HFF-Myc (cell line): ENCODE measurements at places on chromosomes 5 and 9.
A peak's percentile ranks its signal among the peaks of the same experiment; 100 is the strongest.

- no peak for DNase-seq
These were observed 111.1 kb downstream of the PAM start for GRCh38 chr5:102866237-102866600.

- DNase-seq, result peak; percentile 46
These were observed 110.4 kb upstream of the NR5A1 start for GRCh38 chr9:124617477-124618141.

DNA sequence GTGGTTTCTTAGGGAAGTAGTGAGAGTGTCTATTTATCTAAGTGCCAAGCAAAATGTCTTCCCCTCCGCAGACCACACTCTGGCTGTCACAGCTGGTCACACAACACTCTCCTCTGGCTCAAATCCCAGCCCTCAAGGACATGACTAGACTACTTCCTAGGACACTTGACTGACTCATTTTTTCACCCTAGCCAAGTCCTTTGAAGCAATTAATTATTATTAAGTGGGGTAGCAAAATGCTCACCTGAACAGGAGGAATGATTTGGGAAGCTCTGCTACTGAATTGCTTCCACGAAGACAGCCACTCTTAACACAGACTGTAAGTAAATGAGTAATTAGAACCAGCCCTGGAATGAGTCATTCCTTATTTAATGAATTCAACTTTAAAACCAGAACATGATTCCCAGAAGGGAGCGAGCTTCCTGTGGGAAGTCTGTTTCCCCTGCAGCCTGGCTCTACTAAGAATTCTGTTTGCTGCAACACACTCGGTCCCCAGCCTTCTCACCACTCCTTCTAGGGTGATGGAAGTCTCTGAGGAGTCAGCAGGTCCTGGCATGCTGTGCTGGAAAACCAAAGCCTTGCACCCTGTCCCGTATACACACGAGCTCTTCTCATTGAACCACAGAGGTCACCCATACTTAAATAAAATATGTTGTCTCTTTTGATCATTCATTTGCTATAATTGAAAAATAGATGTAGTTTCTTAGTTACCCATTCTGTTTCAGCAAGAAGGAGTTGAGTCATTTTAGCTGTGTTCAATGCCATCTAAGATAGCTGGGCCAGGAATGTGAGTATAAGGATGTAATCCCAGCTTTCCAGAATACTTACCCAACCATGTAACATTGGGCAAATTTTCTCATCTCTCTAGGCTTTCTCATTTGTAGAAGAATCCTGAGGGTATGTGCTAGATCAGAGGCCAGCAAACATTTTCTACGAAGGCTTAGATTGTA, 218.6 kb upstream of the RASEF start:
- DNase-seq, result peak; percentile 39

- no peak for DNase-seq
These were observed 19.4 kb upstream of the RHOBTB3 start for GRCh38 chr5:95711501-95712346.
